Cerebellar nuclear complex (tissue), 1 donor: ENCODE measurements at places on chromosomes 1 and 21.

GRCh38 chr1:6033124-6033523 is 12.6 kb upstream of the KCNAB2 start:
- no peak for DNase-seq

DNA sequence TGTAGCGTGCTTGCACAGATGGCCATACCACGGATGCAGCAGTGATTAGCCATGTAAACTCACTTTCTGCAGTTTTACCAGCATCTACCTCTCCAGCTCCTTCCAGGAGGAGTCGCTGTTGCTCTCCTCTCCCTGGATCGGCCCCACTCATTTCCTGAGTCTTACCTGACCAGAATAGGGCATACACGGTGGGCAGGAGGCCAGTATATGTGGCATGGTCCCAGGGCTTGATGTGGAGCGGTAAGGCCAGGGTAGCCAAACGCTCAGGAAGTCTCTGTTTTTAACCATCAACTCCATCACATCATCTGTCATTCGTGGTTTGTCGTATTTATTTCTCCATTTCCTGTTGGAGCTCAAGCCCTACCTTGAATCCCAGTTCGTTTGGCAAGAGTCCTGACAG is 163.4 kb upstream of the USP24 start:
- no peak for DNase-seq

DNA sequence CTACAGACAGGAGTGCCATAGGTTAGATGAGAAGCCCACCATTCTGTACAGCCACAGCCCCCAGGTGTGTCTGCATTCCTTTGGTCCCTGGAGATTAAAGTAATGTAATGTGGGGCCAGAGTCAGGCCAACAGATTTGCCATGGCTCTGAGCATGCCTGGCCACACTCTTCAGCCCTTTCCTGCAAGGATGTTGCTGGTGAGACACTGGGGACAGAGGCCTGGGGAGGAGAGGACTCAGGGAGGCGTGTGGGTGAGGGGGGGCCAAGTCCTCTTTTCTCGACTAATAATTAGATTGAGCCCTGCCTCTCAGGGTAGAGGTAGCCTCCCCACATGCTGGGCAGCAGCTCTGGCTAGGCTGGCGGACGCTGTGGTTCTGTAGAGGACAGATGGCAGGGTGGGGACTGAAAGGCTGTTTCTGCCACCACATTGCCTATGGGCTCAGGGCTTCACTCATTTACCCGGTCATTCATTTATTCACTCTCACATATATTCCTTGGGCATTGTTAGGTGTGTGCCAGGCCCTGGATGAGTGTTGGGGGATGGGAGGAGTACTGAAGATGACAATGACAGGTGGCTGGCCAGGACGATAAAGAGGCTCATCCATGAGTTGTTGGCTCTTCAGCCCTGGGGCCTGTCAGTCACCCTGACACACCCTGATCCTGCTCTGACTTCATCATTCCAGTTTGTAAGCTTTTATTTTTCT is 7.1 kb upstream of the PRCC start:
- DNase-seq: no peak

DNA sequence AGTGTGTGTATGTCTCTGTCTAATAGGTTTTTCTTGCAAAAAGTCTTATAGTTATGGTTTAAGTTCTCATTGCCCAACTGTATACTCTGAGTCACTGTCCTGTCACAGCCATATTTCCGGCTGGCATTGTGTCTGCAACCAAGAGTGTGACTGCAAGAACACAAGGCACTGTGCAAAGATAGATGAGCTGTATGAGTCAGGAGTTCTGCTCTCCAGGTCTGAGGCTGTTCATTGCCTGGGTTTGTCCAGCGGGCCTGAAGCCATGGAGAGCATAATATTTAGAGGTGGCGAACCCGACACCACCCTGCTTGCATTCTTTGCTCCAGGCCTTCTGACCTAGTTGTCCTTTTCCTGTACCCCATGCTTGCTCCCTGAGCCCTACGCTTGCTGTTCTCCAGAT is 50.9 kb upstream of the CNIH3 start:
- no peak for DNase-seq

DNA sequence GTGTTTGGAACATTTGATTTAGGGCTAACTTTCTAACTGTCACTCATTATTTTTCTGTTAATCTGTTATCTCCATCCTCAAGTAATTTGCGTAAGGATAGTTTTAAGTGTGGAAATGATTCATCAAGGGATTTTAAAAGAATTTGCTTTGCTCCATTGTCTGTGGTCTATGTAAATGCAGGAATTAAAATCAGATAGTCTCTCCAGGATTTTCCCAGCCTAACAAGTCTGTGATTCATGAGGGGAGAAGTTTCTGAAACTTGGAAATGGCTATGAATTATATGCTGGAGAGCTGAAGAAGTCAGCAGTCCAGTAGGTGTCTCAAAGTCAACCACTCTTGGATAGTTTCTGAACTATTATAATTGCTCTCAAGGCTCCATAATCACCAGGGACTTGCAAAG is 264.5 kb downstream of the MRPL39 start:
- DNase-seq: no peak

DNA sequence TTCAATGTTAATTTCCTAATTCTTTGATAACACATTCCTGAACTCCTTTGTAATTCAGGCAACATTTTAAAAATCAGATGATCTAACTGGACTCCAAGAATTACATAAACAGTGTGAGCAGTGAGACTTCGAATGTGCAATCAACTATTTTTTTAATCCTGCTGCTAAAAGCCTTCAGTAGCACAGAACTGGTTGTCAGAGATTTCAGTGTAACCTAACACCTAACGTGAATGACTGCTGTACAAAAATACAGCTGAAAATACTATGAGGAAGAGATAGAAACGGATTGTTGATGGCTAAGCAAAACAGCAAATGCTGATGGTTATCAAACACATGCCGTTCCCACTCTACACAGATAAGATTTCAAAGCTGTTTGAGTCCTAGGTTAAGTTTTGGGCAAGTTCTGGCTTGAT is 46.1 kb downstream of the APP start:
- no peak for DNase-seq

- DNase-seq: no peak
These were observed 35.2 kb downstream of the DNASE2B start for GRCh38 chr1:84433258-84434080.

DNA sequence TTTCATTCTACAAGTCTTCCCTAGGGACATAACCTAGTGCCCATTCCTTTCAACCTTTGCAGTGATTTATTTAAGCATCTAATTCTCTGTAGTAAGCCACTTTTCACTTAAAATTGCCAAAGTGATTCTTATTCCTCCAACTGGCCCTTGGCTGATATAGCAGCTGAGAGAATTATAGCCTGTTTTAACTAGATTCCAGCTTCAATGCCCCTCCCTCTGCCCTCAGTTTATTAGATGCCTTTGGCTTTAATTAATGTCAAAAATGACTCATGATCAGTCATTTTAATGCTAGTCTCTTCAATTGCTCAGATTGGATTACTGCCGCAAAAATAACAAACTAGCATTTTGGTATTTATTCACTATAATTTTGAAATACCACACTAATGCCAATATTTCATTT is 145.4 kb upstream of the KCTD3 start:
- no peak for DNase-seq

- DNase-seq: no peak
These were observed 285.1 kb downstream of the CACNA1E start for GRCh38 chr1:181768211-181768929.

DNA sequence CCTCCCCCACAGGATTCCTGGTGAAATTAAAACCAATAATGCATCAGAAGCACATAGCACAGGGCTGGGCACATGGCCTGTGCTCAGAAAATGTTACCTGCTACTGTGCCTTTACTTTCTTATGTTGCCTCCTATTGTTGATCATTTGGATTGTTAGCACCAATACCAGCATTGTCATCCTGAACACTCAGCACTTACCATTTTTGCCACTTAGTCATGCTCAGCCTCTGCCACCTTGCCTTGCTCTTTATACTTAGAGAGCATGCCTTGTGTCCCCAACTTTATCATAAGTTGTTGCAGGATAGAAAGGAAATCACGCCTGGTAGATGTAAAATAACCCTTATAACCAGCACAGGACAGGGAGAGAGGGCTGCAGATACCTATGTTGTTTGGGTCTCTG is 361.0 kb upstream of the RUNX1 start:
- no peak for DNase-seq

- no peak for DNase-seq
These were observed 7.9 kb downstream of the KLHDC8A start for GRCh38 chr1:205348554-205349487.

DNA sequence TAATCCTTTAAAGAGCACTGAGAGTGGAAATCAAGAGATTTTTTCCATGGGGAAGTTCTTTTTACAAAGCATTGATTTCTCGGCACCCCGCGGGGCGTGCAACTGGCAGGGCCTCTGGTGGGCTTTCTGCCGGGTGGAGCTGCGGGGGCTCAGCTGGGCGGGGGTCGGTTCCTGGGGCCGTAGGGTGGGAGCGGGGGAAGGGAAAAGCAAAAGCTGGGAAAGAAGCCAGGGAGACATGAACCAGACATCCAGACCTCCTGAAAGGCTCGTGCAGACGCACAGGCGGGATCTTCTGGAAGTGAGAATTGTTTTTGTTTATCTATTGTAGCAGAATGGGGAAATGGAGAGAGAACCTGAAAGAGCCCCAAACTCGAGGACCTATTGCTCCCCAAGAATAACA is 235.2 kb downstream of the FAM72C start:
- no peak for DNase-seq

DNA sequence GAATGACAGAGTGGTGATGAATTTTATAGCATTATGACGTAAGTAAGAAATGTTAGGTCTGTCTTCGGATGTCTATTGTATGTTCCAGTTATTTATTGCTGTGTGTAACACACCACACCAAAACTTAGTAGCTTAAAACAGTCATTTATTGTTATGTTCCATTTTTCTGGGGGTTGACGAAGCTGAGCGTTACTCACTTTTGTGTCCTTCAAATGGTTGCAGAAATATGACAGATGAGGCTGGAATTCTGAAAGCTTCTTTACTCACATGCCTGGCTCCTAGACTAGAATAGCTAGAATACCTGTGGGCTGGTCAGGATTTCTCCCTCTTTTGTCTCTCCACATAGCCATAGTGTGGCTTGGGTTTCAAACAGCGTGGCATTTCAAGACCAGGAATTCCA is 62.1 kb upstream of the S1PR1 start:
- DNase-seq: no peak
